Sigmoid colon (tissue), 7 donors: ENCODE measurements at places on chromosomes 7 and 10. TPM values are rescaled to one million over a fixed set of nuclear protein-coding genes. Genes with fewer than 3 reads are reported as not detected.

TUBAL3 gene
- not detected for total RNA-seq

OR13A1 gene
- not detected for total RNA-seq

NFE2L3 gene
- total RNA-seq = 1.9 TPM

CCAR1 gene
- 42.5 TPM for total RNA-seq

RGS10 gene
- 125 TPM for total RNA-seq

DNA sequence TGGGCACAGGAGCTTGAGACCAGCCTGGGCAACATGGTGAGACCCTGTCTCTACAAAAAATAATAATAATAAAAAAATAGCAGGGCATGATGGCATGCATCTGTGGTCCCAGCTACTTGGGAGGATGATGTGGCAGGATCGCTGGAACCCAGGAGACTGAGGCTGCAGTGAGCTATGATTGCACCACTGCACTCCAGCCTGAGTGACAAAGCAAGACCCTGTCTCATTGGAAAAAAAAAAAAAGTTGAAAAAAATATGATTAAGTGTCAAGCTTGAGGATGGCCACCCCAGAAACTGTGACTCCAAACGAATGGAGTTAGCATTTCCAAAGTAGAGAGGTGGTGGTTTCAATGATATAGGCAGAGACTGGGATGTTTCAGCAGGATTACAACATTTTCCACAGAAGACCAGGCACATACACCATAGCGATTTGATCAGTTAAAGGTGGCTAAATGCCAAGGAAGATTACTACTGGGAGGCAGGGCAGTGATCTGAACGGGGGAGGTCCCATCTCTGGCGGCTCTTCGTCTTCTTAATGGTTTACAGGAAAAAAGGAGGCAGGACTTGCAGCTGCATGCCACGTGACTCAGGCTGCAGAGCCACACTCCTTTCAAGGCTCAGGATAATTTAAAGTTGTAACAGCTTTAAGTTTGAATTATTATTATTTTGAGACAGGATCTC is 250.6 kb upstream of the GALNT17 start:
- DNase-seq = no peak

GRCh38 chr10:68088740-68089139 is 13.7 kb upstream of the HERC4 start:
- no peak for DNase-seq

DNA sequence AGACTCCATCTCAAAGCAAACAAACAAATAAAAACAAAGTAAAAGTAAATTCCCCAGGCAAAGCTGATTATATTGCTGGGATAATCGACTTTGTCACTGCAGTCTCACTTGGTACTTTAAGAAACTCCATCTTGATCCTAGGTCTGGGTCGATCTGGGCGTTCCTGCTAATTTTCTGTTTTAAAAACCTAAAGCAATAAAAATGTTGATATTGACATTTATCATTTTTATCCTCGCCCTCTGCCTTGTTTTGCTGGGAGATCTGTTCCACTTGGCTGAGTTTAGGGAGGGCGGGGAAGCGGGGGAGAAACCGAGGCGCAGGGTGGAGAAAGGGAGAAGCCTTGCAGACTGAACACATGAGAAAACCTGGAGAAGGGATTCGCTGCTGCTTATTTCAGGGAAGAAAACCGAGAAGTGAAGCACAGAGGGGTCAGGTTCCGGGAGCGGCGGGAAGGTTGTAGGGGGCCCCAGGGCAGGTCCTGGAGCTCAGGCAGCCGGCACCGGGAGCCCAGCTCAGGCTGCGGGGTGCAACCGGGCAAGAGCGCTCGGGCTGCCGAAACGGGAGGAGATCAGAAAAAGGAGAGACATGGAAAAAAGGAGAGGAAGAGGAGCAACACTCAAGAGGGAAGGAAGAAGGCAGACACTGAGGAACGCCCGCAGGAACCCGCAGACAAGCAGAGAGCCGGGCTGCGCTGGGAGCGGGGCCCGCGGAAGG is 27.3 kb upstream of the KMT2C start:
- no peak for DNase-seq

DNA sequence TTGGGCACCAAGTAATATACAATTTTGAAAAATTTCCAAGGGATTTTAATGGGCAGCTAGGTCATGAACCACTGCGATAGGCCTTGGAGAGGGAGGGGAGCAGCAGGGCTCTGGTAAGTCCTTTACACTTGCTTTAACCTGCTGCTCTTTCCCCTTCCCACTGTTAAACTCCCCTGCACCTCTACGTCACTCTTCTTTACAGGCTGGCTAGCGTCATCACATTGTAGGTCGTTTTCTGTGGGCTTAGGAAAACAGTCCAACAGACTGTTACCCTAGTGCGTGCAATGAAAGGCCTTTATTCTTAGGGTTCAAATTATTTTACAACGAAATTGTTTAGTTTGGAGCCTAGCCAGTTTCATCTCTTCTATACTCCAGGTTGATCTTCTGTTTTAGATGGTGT is 235.7 kb downstream of the AUTS2 start:
- DNase-seq = no peak

DNA sequence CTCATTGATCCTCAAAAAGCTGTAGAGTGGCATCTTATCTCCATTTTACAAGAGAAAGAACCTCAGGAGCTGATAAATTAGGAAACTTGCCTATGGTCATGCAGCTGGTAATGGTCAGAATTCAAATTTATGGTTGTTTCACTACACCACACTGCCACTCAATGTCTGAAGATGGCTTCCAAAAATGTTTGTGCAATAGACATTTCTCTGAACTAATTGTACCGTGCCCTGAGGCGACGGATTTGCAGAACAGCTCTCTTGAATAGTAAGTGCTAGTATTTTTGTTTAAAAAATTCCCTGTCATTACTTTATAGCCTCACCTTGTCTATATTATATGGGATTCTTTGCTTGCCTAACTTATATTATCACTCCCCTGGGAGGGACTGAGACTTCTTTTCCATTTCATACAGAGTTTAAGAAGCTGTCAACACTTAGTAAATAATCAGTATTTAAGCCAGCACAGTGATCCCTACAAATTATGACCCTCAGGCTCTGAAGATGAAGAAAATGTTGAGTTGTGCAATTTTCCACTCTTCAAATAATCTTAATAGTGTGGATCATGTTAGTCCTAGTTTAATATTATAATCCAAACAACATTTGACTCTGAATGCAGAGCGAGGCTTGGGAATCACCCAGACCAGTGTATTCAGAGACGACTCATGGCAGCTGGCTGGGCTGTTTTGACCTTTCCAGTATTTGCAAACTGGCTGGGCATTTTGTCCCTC is 346.6 kb downstream of the PTEN start:
- no peak for DNase-seq

GRCh38 chr10:70715853-70716795 is 43.8 kb downstream of the ADAMTS14 start:
- no peak for DNase-seq

GRCh38 chr10:89147256-89147655 is 59.9 kb downstream of the CH25H start:
- no peak for DNase-seq

- DNase-seq = no peak
Measured at GRCh38 chr10:99617696-99618095, 2.5 kb downstream of the SLC25A28 start.

- no peak for DNase-seq
Measured at GRCh38 chr7:124603066-124603465, 162.5 kb downstream of the GPR37 start.

DNA sequence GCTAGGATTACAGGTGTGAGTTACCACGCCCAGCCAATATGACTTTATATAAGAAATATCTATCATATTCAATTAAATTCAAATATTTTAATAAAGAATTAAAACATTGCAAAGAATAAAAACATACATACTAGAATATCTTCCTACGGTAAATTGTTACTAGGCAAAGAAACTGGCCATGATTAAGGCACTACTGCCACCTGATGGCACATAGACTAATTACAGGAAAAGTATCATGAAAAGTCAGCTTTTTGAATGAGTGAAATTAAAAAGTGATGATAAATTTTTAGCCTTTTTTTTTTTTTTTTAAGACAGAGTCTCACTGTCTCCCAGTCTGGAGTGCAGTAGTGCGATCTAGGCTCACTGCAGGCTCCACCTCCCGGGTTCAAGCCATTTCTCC is 30.9 kb downstream of the MRPS33 start:
- DNase-seq = no peak

- DNase-seq = no peak
Measured at GRCh38 chr10:83533290-83533689, 606.0 kb upstream of the GHITM start.

GRCh38 chr10:5645944-5646617 is 20.3 kb downstream of the ASB13 start:
- DNase-seq = no peak

DNA sequence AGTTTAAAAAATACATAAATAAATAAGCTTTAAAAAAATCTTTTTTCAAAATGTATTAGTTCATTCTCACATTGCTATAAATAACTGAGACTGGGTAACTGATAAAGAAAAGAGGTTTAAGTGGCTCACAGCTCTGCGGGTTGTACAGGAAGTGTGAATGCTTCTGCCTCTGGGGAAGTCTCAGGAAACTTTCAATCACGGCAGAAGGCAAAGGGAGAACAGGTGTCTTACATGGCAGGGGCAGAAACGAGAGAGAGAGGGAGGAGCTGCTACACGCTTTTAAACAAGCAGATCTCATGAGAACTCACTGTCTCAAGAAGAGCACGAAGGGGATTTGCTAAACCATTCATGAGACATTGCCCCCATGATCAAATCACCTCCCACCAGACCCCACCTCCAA is 114.6 kb downstream of the DNAJC1 start:
- no peak for DNase-seq

DNA sequence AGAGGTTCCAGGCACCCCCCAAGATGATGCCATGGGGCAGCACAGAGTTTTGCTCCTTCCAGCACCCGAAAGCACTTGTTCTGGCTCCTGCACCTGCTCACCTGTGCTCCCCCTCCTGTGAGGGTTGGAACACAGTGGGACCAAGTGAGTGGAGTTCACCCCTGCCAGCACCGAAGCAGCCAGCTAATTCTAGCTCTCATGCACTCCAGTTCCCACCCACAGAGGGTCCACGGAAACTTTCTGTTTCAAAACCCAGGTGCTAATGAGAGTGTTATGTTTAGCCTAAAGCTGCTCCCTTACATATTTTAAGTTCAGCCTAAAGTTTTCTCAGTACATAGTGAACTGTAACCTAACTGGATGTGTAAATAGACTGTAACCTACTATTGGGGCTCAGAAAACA is 42.6 kb upstream of the SLC35G1 start:
- DNase-seq = no peak

GRCh38 chr7:47537716-47538675 is 43.9 kb downstream of the TNS3 start:
- no peak for DNase-seq

GRCh38 chr7:122312789-122313188 is 8.2 kb upstream of the FEZF1 start:
- DNase-seq = no peak

DNA sequence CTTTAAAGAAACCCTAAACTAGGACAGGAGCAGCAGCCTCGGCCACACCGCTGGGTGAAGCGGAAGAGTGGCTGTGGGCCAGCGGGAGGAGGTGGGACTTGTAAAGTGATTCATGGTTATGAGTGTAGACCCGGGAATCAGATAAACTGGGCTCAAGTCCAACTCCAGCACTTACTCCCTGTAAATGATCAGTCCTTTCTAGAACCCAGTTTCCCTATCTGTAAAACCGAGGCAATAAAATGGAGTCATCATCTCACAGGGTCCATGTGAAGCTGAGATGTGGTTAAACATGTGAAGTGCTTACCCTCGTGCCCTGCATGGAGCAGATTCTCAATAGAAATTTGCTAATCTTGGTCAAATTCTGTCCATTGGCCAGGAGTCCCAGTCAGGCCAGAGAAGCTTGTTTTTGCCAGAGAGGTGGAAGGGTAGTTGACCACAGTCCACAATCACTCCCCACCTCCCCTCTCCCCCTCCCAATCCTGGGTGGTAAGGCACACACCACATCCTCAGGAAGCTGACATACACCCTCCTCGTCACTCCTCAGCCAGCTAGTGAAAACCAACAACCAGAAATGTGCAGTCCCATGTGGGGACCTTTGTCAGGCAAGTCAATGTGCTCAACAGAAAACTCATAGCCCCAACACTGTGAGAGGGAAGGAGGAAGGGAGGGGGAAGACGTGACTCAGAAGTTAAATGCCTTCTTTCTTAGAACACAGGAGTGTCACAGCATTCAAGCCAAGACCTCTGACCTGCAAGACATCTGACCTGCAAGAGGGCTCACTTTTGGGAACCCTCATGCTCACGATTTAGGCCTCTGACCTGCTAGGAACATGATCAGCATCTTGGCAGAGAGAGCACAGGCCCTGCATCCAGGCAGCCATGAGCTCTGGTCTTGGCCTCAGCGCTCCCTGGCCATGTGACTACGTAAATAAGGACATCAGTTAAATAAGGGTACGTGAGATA is 145.1 kb downstream of the PLXNA4 start:
- DNase-seq = peak; percentile 80

GRCh38 chr7:128103498-128104107 is 72.4 kb upstream of the LRRC4 start:
- no peak for DNase-seq

DNA sequence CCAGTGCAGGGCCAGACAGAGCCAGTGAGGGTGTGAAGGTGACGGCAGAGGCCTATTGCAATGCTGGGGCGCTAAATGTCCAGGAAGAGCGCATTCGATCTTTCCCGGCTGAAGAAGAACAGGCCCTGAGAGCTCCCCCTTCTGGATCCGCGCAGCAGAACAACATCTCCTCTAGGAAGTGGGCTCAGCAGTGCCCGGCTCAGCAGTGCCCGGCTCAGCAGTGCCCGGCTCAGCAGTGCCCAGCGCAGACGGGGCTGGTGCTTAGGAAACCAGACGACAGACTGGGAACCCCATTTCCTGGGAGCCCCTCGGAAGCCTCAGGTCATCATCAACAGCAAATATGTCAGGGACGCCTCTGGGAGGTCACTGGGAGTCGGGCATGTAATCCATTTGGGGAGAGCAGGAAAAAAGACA is 4.7 kb upstream of the NOS3 start:
- no peak for DNase-seq

GRCh38 chr10:63964406-63964805 is 443.2 kb downstream of the REEP3 start:
- DNase-seq = no peak

DNA sequence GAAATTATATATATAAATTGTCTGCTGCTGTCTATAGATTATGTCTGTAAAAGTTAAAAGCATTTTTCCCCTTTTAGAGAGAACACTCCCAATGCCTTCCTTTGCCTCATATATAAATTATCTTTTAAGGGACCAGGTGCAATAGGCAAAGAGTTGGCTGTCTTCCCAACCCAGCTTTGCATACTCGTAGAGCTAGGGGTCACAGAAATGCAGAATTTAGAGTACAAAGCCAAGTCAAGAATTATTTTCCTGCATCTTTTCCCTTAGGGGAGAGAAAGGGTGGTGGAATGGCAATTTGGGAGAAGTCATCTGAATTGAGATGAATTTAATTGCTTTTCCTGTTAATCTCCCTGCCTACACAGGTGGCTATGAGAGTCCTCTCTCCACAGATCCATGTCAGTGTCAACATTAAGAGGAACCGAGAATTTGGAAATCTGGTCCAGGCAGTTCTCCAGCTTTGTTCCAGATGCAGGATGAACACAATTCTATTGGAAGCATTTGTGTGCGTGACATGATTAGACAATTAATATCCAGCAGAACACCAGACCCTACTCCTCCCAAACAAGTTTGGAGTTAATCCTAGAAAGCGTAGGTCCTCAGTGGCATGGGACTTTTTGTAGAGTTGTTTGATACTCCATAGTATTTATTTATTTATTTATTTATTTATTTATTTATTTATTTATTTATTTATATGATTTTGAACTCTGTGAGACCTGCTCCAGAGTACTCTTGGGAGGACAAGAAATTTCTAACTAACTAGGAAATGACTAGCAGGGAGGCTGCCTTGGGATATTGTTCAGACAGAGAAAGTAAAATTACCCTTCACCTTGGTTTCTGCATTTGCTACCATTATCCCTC is 80.3 kb upstream of the SKAP2 start:
- no peak for DNase-seq

GRCh38 chr10:124063750-124064603 is 29.4 kb downstream of the CHST15 start:
- DNase-seq = peak; percentile 84
